ENCODE measurements at places on chromosomes 4 and X.

GRCh38 chrX:17984415-17984814 lies 123.3 kb upstream of the RAI2 start:
- no peak for DNase-seq

DNA sequence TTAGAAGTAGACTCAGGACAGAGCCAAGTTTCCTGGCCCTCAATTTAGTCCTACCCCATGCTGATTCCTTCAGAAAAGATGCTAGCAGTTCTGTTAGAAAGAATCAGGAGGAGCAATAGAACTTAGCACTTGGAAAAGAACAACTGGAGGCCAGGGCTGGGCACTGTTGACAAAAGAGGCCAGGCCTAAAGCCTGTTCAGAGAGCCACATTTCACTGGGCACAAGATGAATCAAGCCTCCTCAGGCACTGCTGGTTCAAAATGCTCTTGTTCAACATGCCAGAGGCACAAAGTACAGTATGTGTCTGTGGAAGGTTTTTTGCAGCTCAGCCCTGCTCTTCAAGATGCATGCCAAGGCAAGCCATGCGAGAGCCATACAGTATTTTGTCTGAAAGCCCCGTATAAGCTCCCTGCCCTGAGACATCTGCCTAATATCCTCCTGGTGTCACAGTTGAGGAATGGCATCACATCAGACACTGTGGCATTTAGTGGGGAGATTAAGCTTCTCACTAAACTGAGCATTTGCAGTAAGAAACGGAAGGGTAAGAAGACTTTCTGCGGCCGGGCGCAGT lies 53.7 kb downstream of the RASL11B start:
- no peak for DNase-seq

- no peak for DNase-seq
These were observed 8.0 kb downstream of the RPL34 start for GRCh38 chr4:108628411-108628810.

- DNase-seq = no peak
These were observed 1.3 kb downstream of the AMER1 start for GRCh38 chrX:64204252-64204651.

- DNase-seq = no peak
These were observed 32.7 kb downstream of the DHX15 start for GRCh38 chr4:24551492-24552289.
